ENCODE measurements at places on chromosomes 12 and 14.
A peak's percentile ranks its signal among the peaks of the same experiment; 100 is the strongest.

GRCh38 chr12:7327918-7328317, 24.0 kb downstream of the ACSM4 start:
- DNase-seq: no peak

DNA sequence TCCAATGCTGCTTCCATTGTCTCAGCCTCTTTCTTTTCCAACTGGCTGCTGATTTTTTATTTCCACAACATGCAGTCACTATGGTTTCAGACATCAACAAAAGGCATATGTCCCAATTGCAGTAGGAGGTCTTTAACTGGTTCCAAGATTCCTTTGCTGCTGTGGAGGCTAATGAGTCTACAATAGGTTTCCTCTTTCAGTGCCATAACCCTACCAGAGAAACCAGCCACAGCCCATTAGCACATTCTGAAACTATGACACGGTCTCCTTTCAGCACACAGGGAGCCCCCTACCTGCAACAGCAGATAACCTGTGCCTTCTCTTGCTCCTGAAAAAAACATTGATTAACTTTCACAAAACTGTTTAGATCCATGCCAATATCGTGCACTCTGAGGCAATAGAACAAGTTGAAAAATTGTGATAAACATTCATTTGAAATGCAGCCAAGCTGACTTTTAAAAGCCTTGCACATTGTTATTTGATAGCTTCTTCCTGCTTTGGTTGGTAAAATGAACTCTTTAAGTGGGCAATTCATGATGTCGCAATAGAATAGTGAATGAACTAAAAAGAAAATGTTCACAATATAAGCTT, 32.4 kb downstream of the PLEKHG7 start:
- DNase-seq: no peak

DNA sequence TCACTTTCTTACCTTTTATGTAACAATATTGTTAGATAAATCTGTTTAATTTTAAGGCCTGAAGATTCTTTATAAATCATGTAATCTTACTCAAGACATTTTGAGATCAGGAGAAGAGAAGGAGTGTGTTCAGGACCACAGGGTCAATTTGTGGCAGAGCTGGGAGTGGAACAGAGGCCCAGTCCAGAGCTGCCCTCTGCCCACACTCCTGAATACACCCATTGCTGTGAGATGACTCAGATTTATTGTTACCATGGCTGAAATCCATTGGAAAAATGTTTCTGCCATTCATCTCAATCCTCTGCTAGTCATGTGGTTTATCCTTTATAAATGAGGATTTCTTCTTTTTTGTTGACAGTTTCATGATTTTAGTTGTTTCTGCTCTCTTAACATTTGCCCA, 100.5 kb upstream of the STXBP6 start:
- no peak for DNase-seq

GRCh38 chr14:77303417-77304156, 17.1 kb downstream of the POMT2 start:
- DNase-seq: no peak

- no peak for DNase-seq
Measured at GRCh38 chr12:69649529-69649928, 38.8 kb upstream of the LRRC10 start.

DNA sequence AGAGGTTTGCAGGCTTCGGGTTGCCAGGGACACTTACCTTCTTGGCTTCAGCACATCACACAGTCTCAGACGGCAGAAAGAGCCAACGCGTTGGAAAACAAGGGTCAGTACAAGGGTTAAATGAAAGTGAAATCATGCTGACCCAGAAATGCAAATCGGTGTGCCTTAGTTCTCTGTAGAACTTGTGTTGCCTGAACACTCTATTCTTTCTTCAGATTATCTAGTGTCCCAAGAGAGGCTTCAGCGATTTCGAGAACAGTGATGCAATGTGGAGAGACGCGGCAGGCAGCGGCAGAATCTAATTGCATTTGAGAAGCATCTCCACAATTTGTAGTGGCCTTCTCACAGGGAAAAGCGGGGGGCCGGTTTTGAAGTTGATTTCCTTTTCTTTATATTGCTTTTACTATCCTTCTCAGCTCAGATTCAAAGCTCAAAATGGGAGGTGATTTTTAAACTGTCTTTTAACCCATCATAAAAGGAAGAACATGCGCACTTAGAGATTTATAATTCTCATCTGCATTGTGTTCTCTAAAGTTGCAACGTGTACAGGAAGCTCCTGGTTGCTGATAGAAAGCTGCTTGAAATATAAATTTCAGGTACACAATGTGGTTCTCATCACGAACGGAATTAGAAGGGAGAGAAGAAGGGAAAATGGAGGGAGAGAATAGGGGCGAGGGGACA, 67.8 kb upstream of the EGLN3 start:
- no peak for DNase-seq

- DNase-seq: no peak
Measured at GRCh38 chr12:90828621-90829020, 126.4 kb downstream of the CCER1 start.

- DNase-seq: no peak
Measured at GRCh38 chr12:75724928-75725312, 213.5 kb upstream of the KRR1 start.

- DNase-seq: no peak
Measured at GRCh38 chr12:105158876-105159275, 51.3 kb downstream of the WASHC4 start.

- DNase-seq: no peak
Measured at GRCh38 chr14:75984674-75985073, 889 bp upstream of the IFT43 start.

DNA sequence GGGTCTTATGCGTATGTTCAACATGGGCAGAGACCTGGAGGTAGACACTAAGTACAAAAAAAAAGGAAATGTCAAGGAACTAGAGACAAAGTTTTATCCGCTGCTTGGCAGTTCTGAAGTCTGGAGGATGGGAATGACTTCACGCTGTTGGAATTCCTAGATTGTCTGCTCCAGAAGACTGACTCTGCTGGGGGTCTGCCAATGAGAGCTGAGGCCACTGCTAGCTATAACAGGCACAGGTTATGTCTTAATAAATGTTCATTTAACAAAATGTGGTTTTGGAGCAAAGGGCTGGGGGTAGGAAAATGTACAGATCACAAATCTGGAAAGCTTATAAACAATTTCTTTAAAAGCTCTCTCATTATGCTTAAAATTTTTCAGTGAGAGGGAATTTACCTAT, 5.9 kb downstream of the RNASE8 start:
- DNase-seq: no peak

DNA sequence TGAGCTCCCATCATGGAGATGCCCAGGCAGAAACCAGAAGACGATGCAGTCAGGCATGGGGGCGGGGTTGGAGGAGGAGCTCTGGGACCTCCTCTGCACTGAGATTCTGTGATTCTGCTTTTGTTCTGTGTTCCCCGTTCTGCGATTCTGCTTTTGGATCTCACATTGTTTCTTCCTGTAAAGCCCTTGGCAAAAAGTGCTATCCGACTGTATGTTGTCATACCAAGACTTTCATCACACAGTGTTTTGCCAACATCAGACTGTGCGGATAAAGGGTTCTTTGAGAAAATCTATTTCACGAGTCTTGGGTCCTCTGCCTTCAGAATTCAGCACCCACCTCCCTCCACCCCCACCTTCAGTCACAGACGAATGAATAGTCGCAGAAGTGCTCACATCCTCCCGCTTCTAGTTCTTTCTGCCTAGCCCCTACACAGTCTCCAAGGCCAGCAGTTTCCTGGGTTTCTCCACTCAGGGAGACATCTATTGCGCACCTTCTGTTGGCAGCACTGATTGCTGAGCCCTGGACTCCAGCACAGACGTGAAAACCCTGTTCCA, 24.7 kb upstream of the PWP1 start:
- DNase-seq: no peak

GRCh38 chr12:109302358-109302757, 6.7 kb downstream of the FOXN4 start:
- DNase-seq: no peak

GRCh38 chr12:133172491-133172890, 8.8 kb upstream of the ZNF268 start:
- DNase-seq: no peak

GRCh38 chr14:100145682-100146464, 13.6 kb downstream of the DEGS2 start:
- DNase-seq: no peak

GRCh38 chr12:51621156-51621922, 30.3 kb downstream of the SCN8A start:
- no peak for DNase-seq

GRCh38 chr12:104249017-104249416, 33.4 kb downstream of the TXNRD1 start:
- no peak for DNase-seq

DNA sequence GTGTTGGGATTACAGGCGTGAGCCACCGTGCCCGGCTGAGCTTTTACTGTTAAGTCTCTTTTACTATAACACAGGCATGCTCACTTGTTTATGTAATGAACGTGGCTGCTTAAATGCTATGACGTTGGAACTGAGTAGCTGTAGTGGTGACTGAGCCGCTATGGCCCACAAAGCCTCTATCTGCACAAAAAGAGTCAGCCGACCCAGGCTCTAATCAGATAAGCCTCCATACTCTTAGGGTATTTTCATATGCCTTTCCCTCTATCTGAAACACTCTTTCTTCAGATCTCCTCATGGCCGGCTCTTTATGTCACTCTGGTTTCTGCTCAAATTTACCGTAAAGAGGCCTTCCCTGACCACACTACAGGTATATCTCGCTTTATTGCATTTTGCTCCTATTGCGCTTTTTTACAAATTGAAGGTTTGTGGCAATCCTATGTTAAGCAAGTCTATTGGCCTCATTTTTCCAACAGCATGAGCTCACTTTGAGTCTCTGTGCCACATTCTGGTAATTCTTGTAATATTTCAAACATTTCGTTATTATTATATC, 8.0 kb downstream of the SLC2A14 start:
- DNase-seq: no peak

- no peak for DNase-seq
Measured at GRCh38 chr14:54098536-54098935, 141.9 kb upstream of the BMP4 start.

DNA sequence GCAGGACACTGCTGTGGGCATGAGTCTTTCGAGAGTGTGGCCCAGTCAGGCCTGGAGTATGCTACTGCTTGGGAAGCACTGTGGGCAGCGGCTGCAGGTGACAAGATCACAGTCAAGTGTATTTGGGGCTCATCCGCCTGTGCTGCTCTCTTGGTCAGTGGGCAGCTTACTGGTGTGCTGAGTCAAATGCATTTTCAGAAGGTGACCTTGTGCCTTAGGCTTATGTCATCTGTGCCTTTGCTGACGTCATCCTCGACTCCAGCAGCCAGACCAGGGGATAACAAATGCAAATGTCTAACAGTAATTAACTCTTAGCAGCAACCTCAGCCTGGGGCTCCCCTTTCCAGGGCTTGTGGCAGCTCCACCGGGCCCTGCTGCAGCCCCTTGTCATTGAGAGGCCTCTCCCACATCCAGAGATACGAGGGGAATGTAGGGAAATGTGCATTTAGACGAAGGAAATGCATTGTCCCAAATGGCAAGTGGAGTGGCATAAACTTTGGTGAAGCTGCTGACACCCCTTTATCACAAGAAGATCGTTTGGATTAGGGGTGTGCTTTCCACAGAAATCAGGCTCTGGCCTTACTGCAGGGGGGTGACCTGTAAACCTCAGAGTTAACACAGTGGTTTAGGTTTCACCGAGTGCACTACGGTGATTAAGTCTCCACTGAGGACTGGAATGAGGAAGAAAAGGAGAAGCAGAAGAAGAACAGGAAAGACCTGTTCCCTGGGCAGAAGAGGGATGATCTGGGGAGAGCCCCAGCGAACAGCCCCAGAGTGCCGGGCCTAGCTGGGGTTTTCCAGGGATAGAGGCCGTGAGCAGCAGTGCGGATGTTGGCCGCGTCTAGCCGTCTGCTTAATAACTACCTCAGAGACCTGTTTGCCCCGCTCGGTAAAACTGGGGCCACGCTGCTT, 39.7 kb downstream of the PSMA6 start:
- no peak for DNase-seq

DNA sequence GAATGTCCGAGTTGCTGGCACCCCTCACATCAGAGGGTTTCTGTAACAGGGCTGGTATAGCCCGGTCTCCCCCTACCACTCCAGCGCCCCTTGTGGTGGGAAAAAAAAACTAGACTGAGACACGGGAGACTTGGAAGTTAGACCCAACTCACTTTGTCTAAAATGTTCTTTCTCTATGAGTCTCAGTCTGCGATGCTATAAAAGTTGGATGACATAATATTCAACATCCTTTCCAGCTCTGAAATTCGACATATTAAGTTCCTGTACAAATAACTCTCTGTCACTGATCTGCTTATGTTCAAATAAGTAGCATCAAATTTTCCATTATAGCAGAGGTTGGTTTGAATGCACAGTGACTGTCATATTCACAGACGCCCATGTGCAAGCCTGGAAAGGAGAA, 25.7 kb upstream of the TC2N start:
- peak; percentile 22 for DNase-seq

DNA sequence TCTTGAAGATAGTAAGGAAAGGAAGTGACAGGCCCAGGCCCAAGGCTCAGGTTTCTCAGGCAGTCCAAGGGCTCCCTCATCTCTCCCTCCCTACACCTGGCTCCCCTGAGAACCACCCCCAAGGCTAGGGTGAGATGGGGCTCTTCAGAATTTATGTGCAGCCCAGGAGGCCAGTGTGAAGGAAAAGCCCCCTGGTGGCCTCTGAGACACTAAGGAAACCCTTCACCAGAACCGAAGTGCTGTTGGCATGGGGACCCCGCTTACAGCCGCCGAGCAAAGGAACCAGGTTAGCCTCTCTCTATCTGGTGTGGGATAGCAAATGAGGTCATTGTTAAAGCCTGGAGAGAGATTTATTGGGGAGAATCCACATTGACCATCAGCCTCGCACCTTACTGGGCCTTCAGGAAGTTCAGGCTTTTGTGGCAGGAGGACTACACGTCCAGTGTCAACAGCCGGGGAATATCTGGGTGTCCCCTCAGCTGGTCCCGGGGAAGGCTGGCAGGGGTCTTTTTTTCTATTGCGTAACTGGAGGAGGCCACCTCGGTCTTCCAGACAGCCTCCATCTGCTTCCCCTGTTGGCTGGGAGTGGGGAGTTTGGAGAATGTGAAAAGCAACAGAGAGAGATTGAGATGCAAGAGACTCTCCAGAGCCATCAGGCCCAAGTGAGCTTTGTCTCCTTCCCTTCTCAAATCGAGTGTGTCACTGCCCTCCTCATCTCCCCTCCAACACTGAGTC, 18.1 kb downstream of the FAM186B start:
- no peak for DNase-seq

- no peak for DNase-seq
Measured at GRCh38 chr12:68304626-68305025, 27.5 kb downstream of the MDM1 start.

- DNase-seq: no peak
Measured at GRCh38 chr14:64945431-64946178, 3.1 kb upstream of the GPX2 start.

GRCh38 chr12:22473212-22473611, 71.1 kb downstream of the C2CD5 start:
- no peak for DNase-seq

Measured in T follicular helper cell (primary cell).